ENCODE measurements at places on chromosomes 6 and 20.

DNA sequence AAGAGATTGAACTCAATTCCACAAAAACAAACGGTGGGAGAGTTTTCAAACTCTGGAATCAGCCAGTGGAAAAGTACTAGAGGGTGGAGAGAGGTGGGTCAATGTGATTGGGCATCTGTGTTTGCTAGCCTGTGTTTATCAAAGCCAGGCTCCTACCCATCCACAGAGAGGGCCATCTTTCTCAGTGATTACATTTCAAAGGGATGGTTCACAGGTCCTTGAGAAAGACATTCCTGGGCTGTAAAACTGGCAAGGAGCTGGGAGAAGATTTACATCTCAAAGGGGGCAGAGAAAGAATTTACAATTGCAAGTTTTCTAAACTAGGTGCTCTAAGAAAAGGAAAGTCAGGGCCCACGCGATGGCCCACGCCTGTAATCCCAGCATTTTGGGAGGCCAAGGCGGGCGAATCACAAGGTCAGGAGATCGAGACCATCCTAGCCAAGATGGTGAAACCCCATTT, 146.8 kb upstream of the UST start:
- DNase-seq: peak; percentile 92

DNA sequence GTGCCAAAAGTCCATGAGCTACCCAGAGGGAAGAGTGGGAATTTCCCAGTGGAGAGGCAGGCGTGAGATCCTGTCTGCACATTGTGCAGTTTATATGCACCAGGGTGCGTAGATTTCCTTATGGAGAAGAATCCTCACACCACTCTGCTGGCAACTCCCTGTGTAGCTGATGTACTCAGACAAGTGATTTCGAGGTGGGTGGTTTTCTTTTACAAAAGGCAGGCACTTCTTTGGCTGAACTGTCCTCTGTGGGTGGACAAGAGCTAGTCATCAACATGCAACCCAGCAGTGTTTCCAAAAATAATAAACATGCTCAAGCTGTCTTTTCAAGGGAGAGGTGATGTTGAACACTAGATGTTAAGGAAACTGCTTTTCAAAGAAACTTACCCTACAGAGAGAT, 121.7 kb upstream of the NXT1 start:
- no peak for DNase-seq

DNA sequence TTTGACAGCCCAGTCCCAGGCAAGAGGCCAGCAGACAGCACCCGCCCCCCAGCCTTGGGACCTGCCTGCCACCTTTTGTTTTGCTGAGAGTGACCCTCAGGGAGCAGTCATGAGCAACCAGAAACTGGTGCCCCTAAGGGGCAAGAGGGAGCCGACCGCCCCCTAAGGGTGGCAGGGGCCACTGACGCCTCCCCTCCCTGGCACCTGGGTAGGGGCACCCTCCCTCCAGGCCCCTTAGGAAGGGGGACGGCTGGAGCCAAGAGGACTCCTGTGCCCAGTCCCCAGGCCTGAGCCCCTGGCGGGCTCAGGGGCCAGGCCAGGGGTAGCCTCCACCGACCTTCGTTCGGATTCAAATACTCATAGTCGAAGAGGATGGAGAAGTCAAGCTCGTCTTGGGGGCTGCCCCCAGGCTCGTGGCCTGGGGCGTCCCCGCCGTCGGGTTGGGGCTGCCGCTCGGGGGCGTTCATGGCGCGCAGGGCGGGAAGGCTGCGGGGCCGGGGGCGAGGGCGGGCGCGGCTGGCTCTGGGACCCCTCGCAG, 417 bp downstream of the NFATC2 start:
- DNase-seq: no peak

DNA sequence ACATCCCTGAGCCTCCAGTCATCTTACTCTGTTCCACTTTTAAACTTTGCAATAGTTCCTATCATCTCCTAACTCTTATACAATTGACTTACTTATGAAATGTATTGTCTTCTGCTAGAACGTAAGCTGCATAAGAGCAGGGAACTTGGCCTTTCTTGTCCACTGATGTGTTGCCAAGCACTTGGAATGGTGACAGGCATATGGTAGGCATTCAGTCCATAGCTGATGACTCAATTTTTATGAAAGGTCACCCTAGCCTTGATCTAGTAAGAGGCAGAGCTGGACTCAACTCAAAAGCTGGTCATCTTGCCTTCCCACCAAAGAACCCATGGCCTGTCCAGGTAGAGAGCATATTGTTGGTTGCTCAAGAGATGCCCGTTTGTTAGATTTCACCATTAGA, 82.4 kb upstream of the FAM184A start:
- no peak for DNase-seq

DNA sequence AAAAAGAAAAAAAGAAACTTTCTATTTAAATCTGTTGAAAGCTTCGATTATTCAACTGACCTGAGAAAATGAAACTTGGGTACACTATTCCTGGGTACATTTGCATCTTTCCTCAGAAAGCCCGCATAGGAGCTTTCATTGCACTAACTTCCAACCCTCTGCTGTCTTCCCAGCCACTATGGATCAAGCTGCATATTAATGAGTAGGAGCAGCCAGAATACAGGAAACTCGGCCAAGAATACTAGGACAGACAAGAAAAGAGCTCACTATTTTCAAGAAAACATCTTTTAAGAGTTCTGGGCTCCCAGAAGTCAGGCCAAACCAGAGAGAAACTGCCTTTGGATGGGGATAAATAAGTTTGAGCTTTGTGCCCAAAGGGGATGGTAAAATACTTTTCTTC, 135.0 kb upstream of the CCDC28A start:
- DNase-seq: no peak

- DNase-seq: no peak
Observed at GRCh38 chr20:23841693-23842092, 15.2 kb upstream of the CST2 start.

DNA sequence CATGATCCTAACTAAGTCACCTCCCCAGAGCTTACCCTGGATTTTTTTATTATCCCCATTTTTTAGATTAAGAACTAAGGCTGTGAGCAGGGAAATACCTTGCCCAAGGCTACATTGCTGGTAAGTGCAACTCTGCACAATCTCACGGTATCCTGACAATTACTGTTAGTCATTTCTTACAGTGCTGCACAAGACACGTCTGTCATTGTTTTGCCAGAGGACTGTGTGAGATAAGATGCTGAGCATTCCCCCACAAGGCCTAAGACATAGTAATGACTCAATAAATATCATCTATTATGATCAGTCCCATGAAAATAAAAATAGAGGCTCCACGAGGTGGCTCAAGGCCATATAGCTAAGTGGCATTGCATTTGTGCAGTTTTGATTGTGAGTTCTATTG, 21.0 kb downstream of the PFDN4 start:
- no peak for DNase-seq

DNA sequence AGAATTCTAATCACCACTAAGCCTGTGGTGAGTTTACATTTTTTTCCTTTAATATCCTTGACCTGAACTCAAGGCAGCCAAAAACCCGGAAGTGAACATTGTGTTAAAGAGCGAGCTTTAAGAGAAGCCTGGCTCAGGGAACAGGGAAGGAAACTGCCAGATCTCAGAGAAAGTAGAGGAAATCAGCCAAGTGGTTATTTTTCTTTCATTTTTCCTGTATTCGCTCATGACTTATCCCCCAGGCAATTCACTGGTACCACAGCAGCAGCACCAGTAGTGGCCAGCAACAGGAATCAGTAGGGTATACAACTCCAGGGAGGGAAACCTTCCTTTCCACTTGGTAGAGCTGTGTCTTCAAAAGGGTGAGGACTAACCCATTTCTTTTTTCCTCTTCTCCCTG, 89.6 kb upstream of the HMGCLL1 start:
- no peak for DNase-seq

GRCh38 chr6:28876710-28877109, 47.1 kb downstream of the TRIM27 start:
- DNase-seq: no peak

- DNase-seq: no peak
Observed at GRCh38 chr20:31555203-31555775, 41.0 kb downstream of the HM13 start.

GRCh38 chr6:127177030-127177922, 58.8 kb downstream of the RSPO3 start:
- no peak for DNase-seq

DNA sequence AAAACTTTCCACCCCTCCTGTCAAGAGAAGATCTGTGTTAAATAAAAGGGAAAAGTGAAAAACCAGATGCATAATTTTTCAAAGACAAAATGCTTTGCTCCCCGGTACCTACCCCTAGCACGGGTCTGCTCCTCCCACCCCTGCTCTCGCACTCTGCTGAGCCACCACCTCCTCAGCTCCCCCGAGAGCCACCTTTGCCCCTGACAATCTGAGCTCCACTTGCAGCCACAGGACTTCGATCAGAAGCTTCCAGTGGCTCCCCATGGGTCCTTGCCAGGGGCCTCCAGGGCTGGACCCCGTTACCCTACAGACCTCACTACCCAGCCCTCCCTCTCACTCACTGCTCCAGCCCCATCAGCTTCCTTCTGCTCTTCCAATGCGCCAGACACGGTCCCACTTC, 171.7 kb downstream of the PREX1 start:
- DNase-seq: no peak

- no peak for DNase-seq
Observed at GRCh38 chr6:83518816-83519480, 6.6 kb downstream of the PRSS35 start.

DNA sequence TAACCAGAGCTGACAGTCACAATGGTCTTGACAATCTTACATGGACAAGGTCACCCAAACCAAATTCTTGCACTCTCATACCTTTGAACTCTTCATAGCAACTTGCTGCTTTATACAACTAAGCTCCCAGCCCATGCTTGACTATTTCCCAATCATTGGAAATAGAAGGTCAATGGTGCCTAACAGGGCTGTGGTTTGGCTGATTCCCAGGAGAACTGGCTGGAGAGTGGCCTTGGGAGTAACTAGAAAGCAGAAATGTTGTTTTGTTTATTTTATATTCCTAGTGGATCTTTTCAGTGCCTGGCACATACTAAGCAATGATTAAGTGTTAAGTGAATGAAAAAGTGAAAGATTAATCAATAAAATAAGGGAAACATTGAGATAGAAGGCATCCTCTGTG, 3.0 kb downstream of the SPINT4 start:
- no peak for DNase-seq
